ENCODE measurements at places on chromosomes 12 and 14.

- no peak for DNase-seq
Measured at GRCh38 chr12:116299064-116299463, 21.6 kb upstream of the MED13L start.

DNA sequence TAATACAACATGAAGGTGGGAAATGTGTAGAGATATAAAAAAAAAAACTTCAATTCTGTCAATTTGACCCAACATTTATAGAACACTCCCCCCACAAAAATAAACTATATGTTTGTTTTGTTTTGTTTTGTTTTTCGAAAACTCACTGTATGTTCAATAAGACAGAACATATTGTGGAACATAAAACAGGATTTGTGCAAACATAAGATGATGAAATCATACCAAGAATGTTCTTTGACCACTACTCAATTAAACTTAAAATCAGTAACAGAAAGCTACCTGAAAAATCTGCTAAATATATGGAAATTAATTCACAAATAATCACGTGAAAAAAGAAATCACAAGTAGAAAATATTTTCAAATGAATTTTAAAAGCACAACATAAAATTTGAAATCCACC is 61.2 kb downstream of the PAWR start:
- DNase-seq = no peak

DNA sequence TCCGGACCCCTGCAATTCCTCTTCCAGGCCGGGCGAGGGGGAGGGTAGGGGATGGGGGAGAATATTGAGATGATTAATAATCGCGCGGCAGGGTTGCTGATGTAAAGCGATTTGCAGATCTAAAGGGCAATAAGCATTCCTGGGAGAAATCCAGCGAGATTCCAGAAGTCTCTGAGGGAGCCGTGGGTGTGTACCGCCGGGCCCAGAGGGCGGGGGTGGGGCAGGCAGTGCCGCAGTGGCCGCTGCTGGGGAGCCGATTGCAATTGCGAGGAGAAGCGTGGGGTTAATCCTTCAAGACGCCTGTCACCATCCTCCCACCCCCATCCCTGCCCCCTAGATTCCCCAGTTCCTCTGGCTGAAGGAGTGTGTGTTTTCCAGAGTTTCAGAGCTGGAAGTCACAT is 16.4 kb downstream of the FOS start:
- DNase-seq = peak; percentile 82

- DNase-seq = no peak
Measured at GRCh38 chr14:76820700-76821099, 5.5 kb upstream of the LRRC74A start.

DNA sequence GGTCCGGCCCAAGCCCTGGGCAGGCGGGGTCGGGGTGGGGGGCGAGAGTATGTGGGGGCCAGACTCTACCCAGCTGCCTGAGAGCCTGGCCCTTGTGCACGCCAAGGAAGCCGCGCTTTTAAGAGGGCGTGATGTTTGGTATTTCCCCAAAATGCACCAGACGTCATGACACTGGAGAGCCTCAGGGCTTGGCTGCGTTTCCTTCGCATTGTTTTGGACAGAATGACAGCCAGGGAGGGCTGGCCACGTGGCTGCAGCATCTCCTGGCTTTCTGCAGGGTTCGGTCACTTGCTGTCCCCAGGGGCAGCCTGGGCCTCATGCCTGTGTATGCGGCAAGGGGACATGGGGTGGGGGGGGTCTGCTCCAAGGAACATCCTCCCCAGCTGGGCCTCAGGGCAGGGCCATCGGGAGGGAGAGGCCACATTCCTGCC is 16.1 kb upstream of the NUDT14 start:
- no peak for DNase-seq

GRCh38 chr12:1213205-1213604 is 222.2 kb downstream of the ERC1 start:
- no peak for DNase-seq

DNA sequence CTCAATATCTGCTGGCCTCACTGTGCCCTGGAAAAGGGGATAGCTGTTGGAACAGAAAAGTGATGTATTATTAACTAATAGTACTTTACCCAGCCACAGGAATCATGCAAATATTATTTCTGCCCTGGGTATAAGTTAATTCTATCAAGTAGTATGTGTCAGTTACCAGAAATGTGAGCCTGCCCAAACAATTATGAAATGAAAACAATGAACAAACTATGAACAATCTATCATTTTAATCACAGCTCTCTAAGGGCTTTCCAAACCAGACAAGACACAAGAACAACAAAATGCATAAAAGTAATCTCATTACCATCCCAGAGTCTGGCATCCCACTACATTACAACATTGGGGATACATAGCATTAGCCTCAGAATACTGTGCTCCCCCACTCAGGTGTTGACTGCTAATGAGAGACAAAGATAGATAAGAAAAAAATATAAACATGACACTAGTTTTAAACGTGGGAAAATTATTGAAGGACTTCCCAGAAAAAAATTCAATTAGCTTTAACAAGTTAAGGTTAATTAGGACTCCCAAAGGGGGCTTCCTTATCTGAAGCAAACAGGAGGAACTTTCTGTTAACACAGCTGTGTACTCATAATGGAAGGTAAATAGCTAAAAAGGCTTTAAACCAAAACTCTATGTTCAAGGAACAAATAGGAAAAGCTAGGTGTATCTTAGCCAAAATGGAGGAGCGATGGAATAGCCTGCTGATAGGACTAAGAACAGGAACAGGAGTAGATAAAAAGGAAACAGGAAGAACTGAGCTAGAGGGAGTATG is 3.3 kb downstream of the DCAF5 start:
- no peak for DNase-seq

DNA sequence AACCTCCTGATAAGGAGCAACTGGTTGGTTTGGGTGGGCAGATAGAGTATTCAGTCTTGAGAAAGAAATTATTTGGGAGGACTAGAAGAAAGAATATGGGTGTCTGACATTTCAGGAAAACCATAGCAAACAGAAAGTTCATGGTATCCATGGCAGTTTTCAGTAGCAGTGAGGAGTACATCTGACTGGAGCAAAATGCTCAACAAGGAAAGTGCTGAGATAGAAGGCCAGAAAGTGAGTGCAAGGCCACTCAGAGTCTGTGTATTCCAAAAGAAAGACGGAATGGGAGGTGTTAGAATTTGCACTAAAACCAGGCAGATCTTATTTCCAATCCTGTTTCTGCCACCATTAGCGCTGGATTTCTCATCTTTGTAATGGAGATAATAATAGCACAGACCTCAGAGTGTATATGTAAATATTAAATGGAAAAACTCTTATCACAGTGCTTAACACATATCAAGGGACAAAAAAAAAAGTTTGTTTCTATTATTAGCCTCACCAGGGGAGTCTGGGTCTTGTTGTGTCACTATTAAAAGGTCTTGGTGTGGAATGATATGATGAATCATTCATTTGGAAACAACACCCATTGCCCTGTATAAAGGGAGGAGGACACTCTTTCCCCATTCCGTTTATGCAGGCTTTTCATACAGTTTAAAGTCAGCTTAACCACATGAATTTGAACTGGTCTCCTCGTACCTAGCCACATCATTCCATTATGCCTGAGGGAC is 349.8 kb downstream of the IPO8 start:
- no peak for DNase-seq

DNA sequence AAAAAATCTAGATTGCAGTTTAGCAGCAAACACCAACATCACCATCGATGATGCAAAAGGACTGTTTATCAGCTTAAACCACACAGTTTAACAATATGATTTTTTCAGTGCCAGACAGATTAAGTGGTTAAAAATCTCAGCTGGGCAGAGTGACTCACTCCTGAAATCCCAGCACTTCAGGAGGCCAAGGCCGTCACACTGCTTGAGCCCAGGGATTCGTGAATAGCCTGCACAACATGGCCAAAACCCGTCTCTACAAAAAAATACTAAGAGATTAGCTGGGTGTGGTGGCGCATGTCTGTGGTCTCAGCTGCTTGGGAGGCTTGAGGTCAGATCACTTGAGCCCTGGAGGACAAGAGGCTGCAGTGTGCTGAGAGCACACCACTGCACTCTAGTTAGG is 8.9 kb downstream of the RSRC2 start:
- no peak for DNase-seq

DNA sequence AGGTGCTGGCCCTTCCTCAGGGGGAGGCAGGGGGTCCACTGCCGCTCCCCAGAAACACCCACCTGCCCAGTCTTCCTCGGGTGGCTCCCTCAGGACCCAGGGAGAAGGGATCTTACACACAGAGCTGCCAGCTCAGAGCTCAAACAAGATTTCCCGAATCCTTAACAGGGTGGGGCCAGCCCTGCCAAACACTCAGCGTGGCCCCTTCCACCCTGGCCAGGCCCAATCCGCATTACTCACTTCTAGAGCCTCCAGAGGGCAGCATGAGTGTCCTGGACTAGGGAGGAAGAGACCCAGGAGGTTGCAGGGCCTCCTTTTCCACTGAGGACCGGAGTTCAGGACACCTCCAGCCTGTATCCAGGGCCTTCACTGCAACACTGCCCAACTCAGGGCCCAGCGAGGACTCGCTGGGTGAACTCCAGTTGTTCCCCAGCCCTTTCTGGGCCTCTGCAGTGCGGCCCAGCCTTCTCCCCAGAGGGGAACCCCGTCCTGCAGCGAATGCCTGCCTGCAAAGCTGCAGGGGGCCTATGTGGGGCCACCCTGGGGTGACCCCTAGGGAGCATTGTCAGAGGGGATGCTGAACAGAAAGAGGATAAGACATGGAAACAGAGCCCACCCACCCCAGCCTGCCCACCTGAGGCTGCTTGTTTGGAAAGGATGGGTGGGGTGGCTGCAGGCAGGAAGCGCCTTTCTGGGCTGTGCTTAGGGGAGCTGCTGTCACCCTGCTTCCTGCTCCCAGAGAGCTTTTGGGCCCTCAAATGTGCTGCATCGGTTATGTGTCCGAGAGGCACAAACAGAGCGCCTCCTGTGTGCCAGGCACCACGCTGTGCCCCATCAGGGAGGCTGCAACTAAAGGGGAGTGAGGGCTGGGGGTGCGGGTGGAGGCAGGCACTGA is 43.8 kb downstream of the CCNK start:
- DNase-seq = no peak

DNA sequence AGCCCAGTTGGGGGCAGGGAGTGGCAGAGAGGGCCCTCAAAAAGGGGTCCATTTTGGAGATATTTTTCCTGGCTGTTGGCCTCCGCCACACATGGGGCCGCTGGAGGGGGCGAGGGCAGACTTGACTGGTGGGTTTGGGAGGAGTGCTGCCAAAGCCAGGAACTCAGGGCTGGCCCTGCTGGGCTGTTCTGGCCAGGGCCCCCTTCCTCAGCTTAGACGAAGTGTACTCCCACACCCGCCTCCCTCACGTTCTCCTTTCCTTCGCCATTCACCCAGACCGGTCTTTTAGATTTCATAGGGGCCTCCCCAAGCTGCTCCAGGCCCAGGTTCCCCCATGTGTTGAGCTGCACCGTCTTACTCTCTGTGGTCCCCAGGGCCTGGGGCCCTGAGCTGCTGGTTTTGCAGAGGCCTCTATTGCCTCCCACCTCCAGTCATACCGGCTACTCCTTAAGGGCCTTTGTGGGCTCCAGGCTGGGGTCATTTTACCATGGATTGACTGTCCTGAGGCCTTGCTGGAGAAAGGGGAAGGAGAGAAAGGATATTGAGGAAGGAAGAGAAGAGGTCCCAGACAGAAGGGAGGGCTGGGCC is 1.3 kb downstream of the KRT7 start:
- DNase-seq = no peak

DNA sequence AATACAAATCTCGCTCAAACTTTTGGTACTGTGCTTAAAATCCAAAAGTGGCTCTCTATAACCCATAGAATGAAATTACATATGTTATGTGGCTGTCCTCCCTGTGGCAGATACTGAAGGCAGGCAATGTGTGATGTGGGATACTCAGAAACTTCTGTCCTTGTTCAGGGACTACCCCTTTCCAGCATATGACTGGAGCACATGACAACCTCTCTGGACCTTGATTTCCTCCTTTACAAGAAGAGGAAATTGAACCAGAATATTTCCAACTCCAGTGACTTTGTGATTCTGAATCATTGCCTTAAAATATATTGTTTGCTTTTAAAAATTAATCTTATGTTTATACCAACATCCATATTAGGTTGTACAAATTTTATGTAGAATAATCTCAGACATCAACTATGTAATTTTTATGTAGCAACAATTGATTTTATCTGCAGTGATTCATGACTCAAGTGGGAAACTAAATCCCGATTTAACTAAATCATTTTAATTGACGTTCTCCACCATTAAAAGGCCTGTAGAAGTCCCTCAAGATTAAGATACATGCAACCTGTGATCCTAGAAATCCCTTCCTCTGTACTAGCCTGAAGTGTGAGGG is 162.4 kb downstream of the AKAP6 start:
- DNase-seq = no peak

GRCh38 chr12:128298091-128298748 is 31.2 kb downstream of the TMEM132C start:
- DNase-seq = no peak

DNA sequence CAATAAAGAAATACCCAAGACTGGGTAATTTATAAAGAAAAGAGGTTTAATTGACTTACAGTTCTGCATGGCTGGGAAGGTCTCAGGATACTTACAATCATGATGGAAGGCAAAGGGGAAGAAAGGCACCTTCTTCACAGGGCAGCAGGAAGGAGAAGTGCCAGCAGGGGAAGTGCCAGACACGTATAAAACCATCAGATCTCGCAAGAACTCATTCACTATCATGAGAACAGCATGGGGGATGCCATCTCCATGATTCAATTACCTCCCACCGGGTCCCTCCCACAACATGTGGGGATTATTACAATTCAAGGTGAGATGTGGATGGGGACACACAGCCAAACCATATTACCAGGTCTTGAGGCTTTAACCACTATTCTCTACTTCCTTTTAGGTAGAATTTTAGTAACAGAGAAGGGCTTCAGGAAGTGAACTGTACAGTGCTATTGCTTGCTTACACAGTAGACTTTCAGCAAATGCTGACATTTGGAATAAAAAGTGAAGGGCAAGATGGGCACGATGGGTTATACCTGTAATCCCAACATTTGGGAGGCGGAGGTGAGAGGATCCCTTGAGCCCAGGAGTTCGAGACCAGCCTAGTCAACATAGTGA is 40.8 kb upstream of the OR4E1 start:
- no peak for DNase-seq

GRCh38 chr12:7302266-7302986 is 1.4 kb upstream of the ACSM4 start:
- no peak for DNase-seq

DNA sequence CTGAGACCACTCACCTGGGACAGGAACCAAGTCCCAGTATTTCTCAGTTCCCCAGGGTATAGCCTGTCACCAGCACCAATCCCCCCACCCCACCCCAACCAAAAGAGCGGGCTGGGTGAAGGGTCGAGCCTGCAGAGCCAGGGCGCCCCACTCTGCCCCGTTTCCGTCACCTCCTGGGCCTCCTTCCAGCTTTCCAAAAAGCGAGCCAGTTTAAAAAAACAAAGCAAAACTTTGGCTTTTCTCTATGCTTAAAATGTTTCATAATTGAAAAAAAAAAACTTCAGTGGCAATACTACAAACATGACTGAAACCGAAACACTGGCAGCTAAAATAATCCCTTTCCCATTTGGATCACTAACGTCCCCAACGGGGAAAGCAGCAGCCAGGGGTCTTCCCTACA is 7.5 kb downstream of the CAMKK2 start:
- peak; percentile 80 for DNase-seq

GRCh38 chr12:63224396-63224795 is 73.4 kb upstream of the AVPR1A start:
- no peak for DNase-seq
